Sigmoid colon (tissue), 7 donors: ENCODE measurements at places on chromosomes 12 and 14. TPM values are rescaled to one million over a fixed set of nuclear protein-coding genes. Genes with fewer than 3 reads are reported as not detected.

The NKX2-1 gene
- not detected for total RNA-seq

The FAM222A gene
- 3.3 TPM for total RNA-seq

The KRT79 gene
- not detected for total RNA-seq

The VCPKMT gene
- total RNA-seq: 10.5 TPM

The TAS2R14 gene
- total RNA-seq: 5.6 TPM

DNA sequence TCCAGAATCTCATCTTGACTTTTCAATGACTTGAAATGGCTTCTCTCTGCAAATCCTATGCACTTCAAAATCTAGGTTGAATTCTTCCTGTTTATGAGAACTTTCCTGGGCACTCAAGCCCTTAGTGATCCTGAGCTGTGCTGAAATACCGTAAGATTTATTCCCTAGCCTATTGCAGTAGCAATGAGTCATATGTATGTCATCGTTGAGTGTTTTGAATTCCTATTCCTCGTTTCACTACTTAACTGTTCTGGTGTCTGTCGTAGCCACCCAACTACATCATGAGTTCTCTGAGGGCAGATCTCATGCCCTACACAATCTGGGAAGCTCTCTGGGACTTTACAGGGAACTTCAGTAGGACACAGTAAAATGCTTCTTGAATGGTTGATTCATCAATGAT lies 190.8 kb upstream of the TMEM132C start:
- no peaks in the 10 kb centered on the region for H3K36me3 ChIP-seq
- H3K27me3 ChIP-seq: no peaks in the 10 kb centered on the region
- DNase-seq: no peak
- H3K4me1 ChIP-seq: no peaks in the 10 kb centered on the region

- H3K27me3 ChIP-seq: no peaks in the 10 kb centered on the region
- H3K27ac ChIP-seq: no peak overlapping the region
- no peaks in the 10 kb centered on the region for H3K36me3 ChIP-seq
- H3K4me1 ChIP-seq: no peaks in the 10 kb centered on the region
- no peak overlapping the region for H3K4me3 ChIP-seq
- DNase-seq: no peak
Measured at GRCh38 chr14:70283156-70283555, 76.3 kb downstream of the COX16 start.

DNA sequence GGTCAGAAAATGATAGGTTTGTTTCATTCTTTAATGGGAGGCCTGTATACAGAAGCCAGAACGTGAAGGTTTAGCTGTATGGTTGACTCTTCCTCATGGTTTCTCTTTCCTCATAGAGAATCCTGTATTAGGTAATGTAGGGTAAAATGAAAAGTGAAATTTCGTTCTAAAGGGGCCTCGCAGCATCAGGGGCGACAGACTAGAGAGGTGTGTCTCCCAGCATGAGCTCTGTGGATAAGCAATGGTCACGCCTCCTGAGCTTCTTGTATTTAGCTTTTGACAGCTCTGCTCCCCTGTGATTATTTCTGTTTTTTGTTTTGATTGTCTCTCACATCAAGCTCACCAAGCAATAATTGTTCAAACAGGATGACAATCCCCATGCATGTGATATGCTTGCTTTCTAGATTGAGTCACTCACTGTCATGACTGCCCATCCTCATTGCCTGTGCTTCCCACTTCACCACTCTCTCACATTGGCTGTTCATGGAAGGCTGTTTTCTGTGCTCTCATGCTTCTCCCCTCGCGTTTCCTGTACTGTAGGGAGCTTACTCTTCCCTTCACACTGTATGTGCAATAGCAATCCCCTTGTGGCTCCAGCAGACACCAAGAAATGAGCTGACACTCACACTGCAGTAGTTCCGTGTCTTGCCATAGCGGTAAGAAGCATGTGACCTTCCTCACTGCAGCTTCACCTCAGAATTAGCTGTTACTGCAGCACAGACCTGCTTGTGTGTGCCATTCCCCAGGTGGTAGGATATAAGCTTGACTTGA lies 44.0 kb downstream of the RAD52 start:
- no peaks in the 10 kb centered on the region for H3K4me1 ChIP-seq
- no peaks in the 10 kb centered on the region for H3K27me3 ChIP-seq
- H3K4me3 ChIP-seq: no peak overlapping the region
- no peak for DNase-seq
- peaks cover 63% of the 10 kb centered on the region for H3K36me3 ChIP-seq

GRCh38 chr14:71460091-71460490 lies 472.1 kb upstream of the RGS6 start:
- no peaks in the 10 kb centered on the region for H3K27me3 ChIP-seq
- no peak overlapping the region for H3K4me3 ChIP-seq
- H3K4me1 ChIP-seq: peaks cover 5% of the 10 kb centered on the region
- no peaks in the 10 kb centered on the region for H3K36me3 ChIP-seq

DNA sequence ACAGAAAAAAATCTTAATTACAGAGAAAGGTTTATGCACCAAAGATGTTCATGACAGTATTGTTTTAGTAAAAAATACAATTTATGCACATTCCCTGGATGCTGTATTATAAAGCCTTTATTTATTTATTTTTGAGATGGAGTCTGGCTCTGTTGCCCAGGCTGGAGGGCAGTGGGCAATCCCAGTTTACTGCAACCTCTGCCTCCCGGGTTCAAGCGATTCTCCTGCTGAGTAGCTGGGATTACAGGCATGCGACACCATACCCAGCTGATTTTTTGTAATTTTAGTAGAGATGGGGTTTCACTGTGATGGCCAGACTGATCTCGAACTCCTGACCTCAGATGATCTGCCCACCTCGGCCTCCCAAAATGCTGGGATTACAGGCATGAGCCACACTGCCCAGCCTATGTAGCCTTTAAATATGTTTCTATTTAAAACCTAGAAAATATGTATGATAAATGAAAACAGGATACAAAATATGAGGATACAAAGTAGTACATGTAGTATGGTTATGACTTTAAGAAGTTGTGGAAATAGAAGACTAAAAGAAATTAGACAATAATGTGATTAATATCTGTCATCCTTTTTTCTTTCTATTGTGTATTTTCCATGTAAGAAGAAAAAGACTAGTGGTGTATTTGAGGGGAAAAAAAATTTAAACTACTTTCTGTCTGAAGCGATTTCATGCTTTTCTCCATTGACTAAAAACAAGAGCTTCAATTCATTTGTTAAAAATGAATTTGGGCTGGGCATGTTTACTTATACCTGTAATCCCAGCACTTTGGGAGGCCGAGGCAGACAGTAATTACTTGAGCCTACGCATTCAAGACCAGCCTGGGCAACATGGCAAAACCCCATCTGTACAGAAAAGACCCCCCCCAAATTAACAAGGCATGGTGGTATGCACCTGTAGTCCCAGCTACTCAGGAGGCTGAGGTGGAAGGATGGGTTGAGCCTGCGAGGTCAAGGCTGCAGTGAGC lies 13.1 kb downstream of the ATF1 start:
- no peaks in the 10 kb centered on the region for H3K4me1 ChIP-seq
- H3K36me3 ChIP-seq: no peaks in the 10 kb centered on the region
- no peak overlapping the region for H3K4me3 ChIP-seq
- no peaks in the 10 kb centered on the region for H3K27me3 ChIP-seq
- no peak overlapping the region for H3K27ac ChIP-seq
- DNase-seq: no peak

GRCh38 chr12:75581515-75581914 lies 70.1 kb upstream of the KRR1 start:
- no peaks in the 10 kb centered on the region for H3K36me3 ChIP-seq
- H3K4me1 ChIP-seq: no peaks in the 10 kb centered on the region
- DNase-seq: no peak

DNA sequence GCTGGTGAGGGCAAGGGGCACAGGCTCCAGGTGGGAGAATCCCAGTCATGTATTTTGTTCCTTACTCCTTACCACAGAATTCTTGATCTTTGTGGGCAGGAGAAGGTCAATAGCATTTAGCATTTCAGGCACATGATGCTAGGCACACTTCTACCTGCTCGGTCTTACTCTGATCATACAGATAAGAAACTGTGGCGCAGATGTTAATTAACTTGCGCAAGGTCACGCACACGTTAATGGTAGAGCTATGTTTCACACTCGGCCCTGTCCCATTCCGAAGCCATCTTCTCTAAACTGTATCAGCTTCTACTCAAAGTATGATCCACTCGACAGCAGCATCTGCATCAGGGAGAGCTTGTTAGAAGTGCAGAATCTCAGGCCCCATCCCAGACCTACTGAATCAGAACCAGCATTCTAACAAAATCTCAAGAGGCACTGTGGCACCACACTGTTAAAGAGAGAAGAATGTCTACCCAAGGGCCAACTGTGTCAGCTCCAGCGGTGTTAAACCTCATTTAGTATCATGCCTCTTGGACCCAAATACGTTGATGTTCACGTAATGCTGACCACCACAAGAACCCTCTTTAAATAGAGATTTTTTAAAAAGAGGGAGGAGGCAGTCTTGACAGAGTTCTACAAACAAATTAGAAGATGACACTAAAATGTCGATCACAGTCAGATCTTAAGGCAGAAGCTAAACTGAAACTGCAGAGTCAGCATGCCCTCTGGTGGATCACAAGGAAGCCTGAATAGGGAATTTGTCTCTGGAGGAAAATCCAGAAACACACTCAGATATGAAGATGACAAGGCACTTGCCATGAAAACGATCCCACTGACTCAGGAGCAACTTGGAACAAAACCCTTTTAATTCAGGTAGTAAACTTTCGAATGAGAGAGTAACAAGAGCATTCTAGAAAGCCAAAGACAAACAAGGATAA lies 7.3 kb downstream of the STXBP6 start:
- no peak overlapping the region for H3K27ac ChIP-seq
- H3K36me3 ChIP-seq: no peaks in the 10 kb centered on the region
- no peaks in the 10 kb centered on the region for H3K27me3 ChIP-seq
- H3K4me1 ChIP-seq: peaks cover 15% of the 10 kb centered on the region
- H3K4me3 ChIP-seq: no peak overlapping the region

DNA sequence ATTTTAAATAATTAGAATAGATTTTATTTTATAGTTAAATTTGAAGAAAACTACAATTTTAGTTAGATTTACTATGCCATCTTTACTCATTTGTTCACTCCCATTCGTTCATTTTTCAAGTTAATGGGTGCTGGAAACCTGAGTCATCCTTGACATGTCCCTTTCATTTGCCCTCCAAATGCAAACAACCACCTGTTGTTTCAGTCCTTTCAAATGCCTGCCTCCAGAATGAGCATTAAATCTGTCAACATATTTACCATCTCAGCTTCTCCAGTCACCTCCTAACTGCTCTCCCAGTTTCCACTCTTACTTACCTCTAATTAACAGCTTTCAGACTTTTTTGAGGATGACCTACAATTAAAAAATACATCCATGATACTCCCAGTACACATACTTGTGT lies 375.5 kb downstream of the RAD51B start:
- H3K4me3 ChIP-seq: no peak overlapping the region
- H3K27ac ChIP-seq: peak overlapping the region; percentile 87
- H3K4me1 ChIP-seq: peaks cover 51% of the 10 kb centered on the region
- no peaks in the 10 kb centered on the region for H3K27me3 ChIP-seq
- H3K36me3 ChIP-seq: no peaks in the 10 kb centered on the region

- no peaks in the 10 kb centered on the region for H3K4me1 ChIP-seq
- H3K27me3 ChIP-seq: no peaks in the 10 kb centered on the region
- H3K36me3 ChIP-seq: no peaks in the 10 kb centered on the region
- peak; percentile 80 for DNase-seq
- H3K27ac ChIP-seq: no peak overlapping the region
Measured at GRCh38 chr14:89973234-89973823, 17.6 kb downstream of the TDP1 start.

DNA sequence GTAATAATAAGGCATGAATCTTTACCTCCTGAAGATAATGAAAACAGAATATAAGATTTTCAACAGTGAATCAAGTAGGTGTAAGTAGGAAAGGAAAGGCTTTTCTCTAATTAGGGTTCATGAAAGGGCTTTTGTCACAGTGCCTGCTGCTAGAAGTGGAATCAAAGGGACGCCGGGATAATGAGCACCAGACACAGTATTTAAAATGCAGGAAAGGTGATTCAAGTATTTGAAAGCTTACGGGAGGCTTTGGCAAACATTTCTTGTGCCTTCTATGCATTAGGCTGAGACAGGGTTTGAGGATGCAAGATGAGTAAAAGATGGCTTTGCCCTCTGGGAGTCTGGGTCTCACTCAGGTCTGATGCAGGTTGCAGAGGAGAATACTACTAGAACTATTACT lies 70.5 kb upstream of the ANO4 start:
- H3K4me1 ChIP-seq: no peaks in the 10 kb centered on the region
- no peak for DNase-seq
- H3K4me3 ChIP-seq: no peak overlapping the region
- H3K36me3 ChIP-seq: no peaks in the 10 kb centered on the region
- peaks cover 19% of the 10 kb centered on the region for H3K27me3 ChIP-seq

DNA sequence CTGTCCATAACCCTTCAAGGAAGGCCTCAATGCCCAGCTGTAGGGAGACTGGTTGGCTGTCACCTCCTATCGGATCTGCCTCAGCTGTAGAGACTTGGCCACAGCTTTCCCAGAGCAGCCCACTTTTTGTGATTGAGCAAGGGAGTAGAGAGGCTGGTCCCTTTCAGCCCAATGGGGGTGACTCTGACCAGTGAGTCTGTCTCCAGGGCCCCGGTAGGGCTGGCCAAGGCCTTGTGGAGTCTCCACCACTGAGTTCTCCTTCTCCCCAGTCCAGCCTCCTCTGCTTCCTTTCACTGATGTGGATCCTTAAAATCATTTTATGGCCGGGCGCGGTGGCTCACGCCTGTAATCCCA lies 14.5 kb upstream of the HPD start:
- no peak overlapping the region for H3K4me3 ChIP-seq
- H3K4me1 ChIP-seq: peaks cover 19% of the 10 kb centered on the region
- no peaks in the 10 kb centered on the region for H3K36me3 ChIP-seq

DNA sequence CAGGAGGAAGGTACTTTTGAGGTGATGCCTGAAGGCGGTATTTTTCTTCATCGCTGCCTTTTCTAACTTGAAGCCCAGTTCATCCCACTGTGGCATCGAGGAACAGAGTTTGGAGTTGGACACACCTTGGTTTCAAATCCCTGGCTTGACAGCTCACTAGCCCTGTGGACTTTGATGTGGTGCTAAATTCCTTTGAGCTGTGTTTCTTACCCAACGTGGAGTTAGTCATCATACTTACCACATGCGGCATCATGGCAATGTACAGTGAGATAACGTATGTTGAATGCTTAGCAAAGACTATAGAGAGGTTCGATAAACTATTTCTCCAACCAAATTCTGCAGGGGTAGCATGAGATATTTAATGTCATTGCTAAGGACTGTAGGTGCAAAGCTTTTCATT lies 3.4 kb downstream of the PLEKHG3 start:
- H3K4me3 ChIP-seq: peak overlapping the region; percentile 23
- DNase-seq: peak; percentile 38
- H3K4me1 ChIP-seq: peaks cover 76% of the 10 kb centered on the region
- no peaks in the 10 kb centered on the region for H3K36me3 ChIP-seq

DNA sequence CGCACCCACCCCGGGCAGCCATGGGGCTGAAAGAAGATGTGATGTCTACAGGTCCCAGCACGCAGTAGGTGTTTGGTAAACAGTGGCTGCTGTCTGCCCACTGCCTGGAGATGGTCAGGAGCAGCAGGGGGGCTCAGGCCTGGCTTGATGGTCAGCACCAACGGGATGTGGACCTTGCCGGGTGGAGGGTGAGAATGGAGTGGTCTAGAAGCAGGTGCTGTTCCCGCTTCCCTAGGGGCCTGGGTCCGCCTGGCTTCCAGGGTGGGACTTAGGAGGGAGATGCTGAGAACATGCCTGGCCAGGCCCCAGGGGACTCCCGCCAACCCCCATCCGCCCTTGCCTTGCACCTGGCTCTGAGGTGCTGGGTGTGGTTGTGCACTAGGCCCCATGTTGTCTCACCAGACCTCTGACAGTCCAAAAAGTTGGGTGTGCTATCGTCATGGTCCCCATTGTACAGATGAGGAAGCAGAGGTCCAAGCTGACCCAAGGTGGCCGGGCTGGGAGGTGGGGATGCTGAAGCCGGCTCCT lies 12.9 kb downstream of the FAM222A start:
- H3K27ac ChIP-seq: peak overlapping the region; percentile 68
- H3K36me3 ChIP-seq: no peaks in the 10 kb centered on the region
- H3K4me1 ChIP-seq: no peaks in the 10 kb centered on the region
- H3K27me3 ChIP-seq: no peaks in the 10 kb centered on the region
